NCI-H2107 (cell line): ENCODE measurements at places on chromosomes 1 and 21.

DNA sequence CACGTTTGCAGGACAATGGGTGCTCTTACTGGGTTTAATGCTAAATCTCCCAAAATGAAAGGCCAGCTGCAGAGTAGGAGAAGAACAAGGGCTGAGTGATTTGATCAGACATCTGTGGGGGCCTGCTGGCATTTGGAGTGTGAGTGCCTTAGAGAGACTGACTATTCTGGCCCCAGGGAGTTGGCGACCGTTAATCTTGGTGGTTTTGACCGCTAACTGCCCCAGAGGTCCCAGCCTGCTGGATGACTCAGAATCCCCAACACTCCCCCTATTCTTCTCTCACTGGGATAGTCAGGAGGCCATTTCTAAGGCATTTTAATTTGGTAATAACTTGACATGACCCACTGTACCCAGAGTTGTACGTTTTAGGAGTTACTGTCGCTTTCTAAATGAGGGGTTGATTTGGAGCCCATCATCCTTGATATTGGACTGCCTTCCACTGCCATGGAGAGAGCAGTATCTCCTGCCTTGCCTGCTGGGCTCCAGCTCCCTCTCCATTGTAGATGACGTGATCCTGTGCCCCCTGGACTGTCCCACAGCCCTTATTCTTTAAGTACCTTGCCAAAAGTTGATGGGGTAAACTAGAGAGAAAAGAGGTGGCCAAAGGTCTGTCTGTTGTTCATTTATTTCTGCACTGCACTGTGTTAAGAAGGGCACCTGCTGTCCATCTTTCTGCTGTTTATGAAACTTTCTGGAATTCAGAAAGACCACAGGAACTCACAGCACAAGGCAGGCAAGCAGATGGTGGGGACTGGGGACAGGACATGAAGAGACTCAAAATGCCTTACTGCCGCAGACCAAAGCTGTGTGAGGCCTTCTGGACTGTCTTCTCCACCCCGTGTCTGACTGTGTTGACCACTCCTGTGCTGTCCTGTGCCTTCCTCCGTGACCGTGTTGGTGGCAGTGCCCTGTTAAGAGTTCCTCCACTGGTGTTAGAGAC, 98.2 kb upstream of the ARTN start:
- no peak for DNase-seq

GRCh38 chr1:206949208-206949607, 2.9 kb upstream of the PIGR start:
- DNase-seq, result no peak

DNA sequence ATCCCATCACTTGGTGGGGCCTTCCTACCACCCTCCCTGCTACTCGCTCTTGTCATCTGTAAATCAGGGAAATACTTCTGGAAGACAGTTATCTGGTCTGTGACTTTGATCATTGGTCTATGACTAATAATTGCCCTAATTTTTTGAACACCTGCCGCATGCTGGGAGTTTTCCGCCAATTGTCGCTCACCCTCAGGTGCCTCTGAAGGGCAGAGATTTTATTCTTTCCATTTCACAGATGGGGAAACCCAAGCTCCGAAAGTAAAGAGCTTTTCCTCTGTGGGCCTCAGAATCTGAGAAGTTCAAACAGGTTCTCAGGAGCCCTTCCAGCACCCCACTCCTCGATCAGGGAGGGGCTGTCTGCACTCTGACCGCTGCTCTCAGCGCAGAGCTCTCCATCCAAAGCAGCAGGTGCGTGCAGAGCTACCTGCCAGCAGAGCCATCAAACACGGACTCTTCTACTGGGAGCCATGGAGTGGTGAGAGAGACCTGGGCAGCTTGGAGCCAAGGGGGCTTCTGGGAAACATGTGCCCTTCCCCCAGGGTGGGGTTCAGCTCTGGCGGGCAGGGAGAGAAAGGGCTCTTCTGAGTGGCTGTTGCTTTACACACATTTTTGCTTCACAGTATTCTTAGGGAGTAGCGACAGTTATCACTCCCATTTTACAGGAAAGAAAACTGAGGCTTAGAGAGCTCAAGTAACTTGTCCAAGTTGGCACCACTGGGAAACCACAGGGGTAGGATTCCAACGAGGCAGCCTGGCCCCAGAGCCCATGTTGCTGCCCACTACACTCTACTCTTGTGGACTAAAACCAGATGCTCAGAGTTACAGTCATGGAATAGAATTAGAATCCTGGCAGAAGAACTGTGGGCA, 5.8 kb upstream of the RUNX3 start:
- no peak for DNase-seq

GRCh38 chr1:234970401-234970730, 158.3 kb downstream of the TOMM20 start:
- DNase-seq, result no peak

DNA sequence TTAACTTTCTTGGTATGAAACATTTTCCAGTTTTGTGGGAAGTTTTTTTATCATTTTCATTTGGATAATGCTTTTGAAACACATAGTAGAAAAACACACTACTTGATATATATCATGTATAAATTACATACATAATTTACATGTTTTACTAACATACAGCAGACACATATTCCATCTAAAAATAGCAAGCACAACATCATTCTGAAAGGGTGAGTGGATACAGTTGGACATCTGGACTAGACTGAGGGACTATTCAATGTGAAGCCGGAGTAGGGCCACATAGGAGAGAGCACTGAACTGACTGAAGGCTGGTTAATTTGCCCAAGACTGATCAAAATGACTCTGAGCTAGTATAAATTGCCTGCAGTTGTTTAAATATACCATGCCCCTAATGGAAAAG, 11.7 kb downstream of the CDKN2C start:
- no peak for DNase-seq

DNA sequence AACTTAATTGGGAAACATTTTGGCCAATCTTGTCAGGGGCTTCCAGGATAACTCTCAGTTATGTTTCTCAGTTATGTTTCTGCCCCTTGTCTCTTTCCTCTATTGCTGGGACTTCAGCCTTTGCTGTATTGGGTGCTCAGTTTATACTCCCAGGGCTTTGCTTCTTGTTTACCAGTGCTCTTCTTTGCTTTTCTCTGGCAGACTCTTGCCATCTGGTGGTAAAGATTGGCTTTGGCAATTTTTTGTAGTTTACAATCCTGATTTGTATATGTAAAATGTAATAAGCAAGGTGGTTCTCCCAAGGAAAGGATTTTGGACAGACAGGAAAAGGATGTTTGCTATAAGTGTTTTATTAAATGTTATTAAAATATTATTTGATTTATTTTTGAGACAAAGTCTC, 37.9 kb downstream of the FABP3 start:
- DNase-seq, result peak; percentile 33

GRCh38 chr1:93671099-93671621, 10.5 kb downstream of the BCAR3 start:
- no peak for DNase-seq

DNA sequence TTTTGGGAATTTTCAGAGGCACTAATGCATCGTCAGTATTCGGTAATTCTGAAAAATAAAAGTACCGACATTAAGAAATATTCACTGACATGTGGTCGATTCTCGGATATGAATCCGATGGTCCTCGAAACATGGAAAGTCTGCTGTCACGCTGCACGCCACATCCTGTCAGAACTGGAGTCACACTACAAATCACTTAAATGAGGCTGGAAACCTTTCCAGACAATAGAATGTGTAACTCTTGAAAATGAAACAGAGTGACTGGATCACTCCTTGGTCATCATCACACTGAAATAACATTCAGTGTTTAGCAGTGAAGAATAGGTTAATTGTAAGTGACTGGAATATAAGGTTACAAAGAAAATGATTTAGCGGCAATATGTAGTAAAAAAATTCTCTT, 620.1 kb upstream of the ADAMTS5 start:
- DNase-seq, result no peak

DNA sequence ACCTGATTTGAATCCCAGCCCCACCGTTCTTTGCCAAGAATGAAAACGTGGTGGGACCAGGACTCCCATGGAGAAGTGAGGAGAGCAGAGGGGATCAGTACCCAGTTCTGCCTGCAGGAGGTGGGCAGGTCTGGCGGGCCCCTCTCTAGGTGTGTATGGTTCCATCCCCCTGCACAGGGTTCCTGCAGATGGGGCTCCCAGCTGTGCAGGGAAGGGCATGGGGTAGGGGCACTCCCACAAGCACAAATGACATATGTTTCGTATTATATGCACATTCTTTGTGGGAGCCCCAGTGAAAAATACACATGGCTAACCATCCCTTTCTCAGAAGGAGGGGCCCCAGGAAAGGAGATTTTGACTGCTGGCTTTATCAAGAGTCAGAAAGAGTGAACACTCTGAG, 144.6 kb downstream of the PLPP3 start:
- no peak for DNase-seq

- DNase-seq, result peak; percentile 47
These were observed 20.4 kb upstream of the GNG12 start for GRCh38 chr1:67853704-67854103.

DNA sequence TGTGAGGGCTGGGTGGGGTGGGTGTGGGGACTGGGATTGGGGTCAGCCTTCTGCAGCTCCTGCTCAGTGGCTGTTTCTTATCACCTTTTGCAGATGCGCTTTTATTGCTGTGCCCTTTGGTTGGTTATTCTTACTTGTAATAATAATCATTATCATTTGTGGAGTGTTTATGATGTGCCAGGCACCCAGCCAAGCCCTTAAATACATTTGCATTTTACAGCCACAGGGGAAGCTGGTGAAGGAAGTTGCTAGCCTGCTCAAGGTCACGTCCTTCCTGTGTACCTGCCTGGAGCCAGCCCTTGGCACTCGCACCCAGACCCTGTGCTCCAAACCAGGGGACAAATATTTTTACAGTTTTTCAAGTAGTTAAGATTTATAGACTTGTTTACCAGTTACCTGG, 144.0 kb downstream of the PGBD5 start:
- no peak for DNase-seq

DNA sequence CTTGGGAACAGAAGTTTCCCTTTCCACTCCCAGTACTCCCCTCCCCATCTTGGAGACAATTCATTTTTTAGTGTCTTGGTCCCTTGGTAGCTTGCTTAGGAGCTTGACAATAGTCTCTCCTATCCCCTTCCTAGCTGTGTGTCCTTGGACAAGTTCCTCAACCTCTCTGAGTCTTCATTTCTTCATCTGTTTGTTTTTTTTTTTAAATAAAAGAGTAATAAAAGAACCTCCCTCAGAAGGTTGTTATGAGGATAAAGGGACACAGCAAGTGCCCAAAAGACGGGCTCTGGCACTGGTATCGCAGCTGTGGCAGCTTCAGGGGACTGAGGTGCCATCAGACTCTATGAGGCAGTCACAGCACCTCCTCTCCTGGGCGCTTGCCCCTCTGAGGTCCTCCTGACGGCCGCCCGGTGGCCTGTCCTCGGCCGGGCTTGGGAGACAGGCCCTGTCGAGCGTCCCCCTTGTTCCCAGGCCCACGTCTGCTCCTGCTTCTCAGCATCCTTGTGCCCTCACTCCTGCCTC, 689.2 kb downstream of the MATN1 start:
- no peak for DNase-seq

DNA sequence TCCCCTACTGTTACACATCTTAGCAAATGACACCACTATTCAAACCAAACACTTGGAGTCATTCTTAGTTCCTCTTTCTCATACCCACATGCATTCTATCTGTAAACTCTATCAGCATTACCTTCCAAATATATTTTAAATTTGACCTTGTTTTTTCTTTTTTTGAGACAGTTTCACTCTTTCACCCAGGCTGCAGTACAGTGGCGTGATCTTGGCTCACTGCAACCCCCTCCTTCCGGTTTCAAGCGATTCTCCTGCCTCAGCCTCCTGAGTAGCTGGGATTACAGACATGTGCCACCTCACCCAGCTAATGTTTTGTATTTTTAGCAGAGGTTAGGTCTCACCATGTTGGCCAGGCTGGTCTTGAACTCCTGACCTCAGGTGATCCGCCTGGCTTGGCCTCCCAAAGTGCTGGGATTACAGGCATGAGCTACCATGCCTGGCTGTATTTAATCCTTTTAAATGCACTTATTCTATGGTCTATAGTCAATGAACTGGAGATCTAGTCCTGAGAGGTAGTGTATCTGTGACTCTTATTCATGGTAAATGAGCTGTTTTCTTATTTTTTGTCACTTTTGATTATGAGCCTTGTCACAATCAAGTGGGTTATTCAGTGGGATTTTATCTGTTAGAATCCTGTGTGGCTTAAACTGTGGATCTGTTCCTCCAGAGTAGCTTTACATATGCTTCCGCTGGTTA, 73.1 kb downstream of the GATAD2B start:
- DNase-seq, result no peak

- no peak for DNase-seq
These were observed 236.2 kb downstream of the NFIA start for GRCh38 chr1:61318319-61319125.

DNA sequence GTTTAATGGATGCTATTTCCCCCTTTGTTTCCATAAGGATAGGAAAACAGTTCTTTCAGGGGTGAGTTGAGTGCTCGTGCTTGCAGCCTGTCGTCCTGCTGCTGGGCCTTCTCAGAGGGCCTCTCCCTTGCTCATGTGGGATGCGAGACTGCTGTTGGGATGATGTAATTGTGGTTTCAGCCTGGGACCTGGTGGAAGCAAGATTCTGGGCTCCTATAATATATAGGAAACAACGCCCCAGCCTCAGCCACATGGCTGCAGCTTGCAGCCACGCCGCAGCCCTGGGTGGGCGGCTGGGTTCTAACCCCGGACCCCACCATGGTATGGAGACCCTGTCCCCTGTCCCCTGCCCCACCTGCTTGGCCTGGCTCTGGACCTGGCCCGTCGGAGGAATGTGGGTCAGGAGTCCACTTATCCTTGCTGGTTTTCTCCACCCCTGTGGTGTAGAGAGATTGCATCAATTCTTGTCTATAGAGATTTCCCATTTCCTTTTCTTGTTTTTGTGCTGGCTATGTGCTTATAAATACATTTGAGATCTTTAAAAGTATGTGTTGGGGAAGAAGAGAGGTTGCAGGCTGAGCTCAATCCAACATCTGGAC, 357.8 kb downstream of the SIPA1L2 start:
- DNase-seq, result no peak

GRCh38 chr1:230611128-230611877, 31.0 kb upstream of the COG2 start:
- DNase-seq, result no peak

DNA sequence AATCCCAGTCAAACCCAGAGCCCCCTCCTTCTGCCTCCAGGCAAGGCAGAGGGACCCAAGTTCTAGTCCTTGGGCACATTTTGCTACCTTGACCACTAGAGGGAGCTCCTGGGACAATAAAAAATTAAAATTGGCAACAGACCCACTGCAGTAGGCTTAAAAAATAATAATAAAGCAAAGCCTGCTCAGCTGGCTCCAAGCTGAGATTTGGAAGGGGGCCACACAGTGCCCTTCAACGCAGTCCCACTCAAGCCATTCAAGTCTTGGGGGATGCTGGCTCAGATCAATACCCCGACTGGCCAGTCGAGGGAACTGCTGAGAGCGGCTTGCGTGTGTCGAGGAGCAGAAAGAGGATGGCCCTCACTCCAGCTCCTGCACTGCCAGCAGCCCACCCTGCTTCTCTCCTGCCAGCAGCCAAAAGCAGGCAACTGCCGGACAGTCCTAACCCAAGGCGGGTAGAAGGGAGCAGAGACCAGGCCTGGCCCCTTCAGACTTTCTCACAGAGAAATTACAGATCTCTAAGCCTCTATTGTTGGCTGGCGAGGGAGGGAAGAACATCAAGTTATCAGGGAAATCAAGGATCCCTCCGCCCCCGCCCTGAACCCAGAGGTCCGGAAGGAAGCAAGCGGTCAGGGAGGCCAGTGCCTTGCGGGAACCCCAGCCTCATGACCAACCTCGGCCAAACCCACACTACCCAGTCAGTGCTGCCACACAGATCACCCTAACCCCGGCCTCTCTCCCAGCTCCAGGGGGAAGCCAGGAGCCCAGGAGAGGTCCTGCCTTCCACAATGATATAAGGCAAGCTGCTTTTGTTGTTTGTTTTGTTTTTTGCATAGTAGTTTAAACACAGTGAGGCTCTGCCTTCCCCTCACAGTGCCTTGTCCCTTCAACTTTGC, 4.9 kb upstream of the ALDH4A1 start:
- peak; percentile 43 for DNase-seq
